ENCODE measurements at places on chromosomes 16 and 17.

DNA sequence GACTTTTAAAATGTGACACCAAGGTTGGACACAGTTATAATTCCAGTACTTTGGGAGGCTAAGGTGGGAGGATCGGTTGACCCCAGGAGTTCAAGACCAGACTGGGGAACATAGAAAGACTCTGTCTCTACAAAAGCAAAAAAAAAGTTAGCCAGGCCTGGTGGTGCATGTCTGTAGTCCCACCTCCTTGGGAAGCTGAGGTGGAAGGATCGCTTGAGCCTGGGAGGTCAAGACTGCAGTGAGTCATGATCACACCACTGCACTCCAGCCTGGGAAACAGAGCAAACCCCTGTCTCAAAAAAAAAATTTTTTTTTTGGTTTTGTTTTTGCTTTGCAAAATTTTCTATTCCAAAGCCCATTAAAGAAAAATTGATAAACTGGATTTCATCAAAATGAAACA lies 281.4 kb downstream of the BCAS3 start:
- no peak for DNase-seq

DNA sequence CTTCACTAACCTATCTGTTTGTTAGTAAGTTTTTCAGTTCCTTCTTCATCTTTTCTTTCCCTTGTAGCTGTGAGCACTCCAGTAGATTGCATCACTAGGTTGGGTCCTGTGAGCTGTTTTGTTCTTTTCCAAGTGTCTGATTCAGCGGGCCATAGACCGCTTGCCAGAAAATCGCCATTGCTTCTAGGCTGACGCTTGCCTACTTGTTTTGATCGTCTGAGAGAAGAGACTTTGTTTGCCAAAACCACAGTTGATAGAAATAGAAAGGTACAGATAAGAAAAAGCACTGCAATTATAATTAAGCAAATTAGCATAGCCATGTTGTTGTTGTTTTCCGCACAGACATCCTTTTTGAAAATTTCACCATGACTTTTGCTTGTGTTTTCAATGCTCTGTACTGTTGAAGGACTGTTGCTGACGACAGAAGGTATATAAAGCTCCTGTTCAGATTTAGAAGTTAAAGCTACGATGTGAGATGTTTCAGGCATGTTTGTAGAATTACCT lies 3.1 kb downstream of the EVI2A start:
- no peak for DNase-seq

DNA sequence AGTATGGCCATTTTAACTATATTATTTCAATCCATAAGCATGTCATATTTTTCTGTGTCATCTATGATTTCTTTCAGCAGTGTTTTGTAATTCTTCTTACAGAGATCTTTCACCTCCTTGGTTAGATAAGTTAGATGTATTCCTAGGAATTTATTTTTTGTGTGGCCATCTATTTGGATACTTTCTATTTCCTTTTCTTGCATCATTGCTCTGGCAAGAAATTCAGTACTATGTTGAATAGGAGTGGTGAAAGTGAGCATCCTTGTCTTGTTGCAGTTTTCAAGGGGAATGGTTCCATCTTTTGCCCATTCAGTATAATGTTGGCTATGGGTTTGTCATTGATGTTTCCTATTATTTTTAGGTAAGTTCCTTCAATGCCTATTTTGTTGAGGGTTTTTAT lies 15.1 kb upstream of the ABCA9 start:
- DNase-seq = no peak

GRCh38 chr17:82465023-82465603 lies 6.6 kb downstream of the NARF start:
- no peak for DNase-seq
